Bone marrow (tissue), 2 donors: ENCODE measurements at places on chromosomes 6 and 20.
A peak's percentile ranks its signal among the peaks of the same experiment; 100 is the strongest.

- DNase-seq, result no peak
These were observed 10.5 kb upstream of the SLC22A2 start for GRCh38 chr6:160269023-160269521.

DNA sequence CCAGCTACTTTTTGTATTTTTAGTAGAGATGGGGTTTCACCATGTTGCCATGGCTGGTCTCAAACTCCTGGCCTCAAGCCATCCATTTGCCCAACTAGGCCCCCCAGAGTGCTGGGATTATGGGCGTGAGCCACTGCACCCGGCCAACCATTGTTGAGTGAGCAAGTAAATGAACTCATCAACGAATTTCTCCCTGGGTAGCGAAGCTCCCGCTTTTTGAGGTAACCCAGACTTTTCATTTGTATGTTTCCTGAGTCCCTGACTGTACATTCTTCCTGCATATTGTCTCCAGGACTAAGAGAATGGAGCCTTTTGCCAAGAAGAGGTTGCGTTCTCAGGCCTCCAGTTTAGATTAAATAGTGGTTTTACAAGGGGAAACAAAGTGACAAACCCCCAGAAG, 36.4 kb downstream of the RIPOR3 start:
- DNase-seq, result no peak

- DNase-seq, result no peak
These were observed 185.5 kb upstream of the RALGAPA2 start for GRCh38 chr20:20897922-20898321.

DNA sequence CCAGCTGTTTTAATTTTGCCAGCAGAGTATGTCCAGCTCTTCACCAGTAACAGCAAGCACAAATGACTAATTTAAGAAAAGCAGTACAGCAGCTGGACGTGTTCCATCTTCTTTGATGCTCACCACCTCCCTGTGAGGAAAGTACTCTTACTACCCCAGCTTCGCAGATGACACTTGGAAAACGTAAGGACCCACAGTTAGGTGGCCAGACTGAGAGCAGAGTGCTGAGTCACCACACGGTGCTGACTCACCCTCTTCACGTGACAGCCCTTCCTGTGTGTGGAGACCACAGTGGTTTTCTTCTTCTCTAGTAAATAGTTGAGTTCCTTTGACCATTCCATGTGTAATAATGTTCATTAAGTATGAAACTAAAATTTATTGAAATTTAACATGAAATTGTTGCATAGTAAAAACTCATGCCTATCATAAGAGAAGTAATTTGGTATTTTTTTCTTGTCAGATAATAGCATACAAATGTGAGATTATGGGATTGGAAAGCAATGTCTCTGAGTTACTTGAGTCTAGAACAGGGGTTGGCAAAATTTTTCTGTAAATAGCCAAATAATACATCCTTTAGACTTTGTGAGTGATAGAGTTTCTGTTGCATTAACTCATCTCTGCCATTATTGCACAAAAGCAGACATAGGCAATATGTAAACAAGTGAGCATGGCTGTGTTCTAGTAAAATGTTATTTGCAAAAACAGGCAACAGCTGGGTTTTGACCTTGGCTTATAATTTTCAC, 76.6 kb downstream of the SLX4IP start:
- DNase-seq, result peak; percentile 54

DNA sequence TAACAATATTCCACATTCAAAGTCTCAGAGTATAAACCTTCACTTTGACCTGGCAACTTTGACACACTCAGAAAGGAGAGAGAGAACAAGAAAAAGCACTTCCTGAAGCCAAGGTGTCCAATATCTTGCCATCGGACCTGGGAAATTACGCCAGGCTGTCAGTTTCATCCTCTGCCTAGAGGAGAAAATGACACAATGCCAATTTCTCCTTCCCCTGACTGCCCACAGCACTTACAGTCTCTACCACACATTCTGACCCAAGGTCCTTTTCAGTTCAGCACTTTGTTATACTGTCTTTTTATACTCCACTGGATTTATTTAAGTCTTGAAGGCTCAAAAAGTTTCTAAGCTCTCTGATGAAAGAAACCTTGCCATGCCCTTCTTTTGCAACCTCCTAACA, 250.4 kb downstream of the GMPR start:
- DNase-seq, result no peak

DNA sequence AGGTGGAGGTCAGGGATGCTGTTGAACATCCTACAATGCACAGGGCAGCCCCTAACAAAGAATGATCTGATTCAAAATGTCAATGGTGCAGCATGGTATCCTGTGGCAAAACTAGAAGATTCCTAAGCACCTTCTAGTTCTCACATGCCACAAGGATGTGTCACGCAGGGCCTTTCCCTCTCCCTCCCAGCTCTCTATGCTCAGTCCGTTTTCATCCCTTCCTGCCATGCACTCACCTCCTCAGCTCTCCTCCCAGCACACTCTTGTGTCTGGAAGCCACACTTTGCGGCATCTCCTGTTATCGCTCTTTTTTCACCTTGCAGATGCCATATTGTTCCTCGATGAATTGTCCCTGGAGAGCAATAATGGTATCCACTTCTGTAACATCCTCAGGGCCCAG, 263.4 kb downstream of the CDC5L start:
- no peak for DNase-seq
